ENCODE measurements at places on chromosomes 2 and 18. TPM values are rescaled to one million over a fixed set of nuclear protein-coding genes. Genes with fewer than 3 reads are reported as not detected.

- no peak for DNase-seq
Measured at GRCh38 chr2:14348247-14348646, 284.3 kb upstream of the LRATD1 start.

- peak; percentile 8 for DNase-seq
Measured at GRCh38 chr2:154836632-154837031, 138.1 kb downstream of the KCNJ3 start.

DNA sequence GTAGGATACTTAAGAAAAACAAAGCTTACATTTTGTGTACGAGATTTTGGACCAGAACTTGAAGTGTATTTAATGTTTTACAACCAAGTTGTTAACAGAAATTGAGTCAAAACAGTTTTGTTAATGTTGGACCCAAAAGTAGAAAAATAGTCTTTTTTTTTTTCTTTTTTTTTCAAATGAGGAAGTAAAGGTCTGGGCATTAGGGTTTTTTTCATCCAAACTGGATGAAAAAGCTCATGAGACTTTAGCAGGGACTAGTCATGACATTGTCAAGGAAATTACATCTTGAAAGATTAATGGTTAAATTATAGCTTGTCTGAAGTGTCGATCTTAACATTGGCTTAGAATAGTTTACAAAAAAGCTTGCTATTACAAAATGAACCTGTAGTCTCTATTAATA, 32.3 kb downstream of the CCNT2 start:
- no peak for DNase-seq

DNA sequence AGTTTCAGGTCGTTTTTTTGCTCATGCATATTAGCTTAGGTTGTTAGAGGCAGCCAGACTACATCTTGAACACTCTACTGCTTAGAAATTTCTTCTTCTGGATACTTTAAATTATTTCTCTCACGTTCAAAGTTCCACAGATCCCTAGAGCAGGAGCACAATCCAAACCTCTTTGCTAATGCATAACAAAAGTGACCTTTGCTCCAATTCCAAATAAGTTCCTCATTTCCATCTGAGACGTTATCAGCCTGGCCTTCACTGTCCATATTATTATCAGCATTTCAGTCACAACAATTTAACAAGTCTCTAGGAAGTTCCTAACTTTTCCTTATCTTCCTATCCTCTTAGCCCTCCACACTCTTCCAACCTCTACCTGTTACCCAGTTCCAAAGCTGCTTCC, 50.4 kb upstream of the ERMN start:
- DNase-seq, result no peak

- no peak for DNase-seq
Measured at GRCh38 chr2:40760071-40760666, 308.3 kb upstream of the SLC8A1 start.

DNA sequence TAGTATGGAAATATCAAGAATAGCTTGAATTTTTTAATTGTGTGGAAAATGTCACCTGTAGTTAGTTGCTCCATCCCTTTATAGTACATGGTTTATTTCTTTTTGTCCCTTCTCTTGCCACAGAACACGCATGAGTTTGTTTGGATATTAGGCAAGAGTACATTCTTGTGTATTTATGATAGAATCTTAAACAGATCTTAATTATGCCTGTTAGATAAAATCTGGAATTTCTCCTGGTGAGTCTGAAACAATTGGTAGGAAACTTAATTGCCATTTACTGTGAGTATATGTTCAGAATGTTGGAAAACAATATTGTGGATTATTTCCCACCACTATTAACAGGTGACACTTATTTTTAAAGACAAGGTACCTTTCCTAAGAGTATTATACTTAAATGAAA, 30.2 kb upstream of the CABYR start:
- no peak for DNase-seq

- no peak for DNase-seq
Measured at GRCh38 chr18:46768166-46768921, 11.5 kb upstream of the ST8SIA5 start.

- no peak for DNase-seq
Measured at GRCh38 chr2:75175456-75175855, 23.9 kb downstream of the TACR1 start.

GRCh38 chr18:456361-457139, 44.0 kb downstream of the COLEC12 start:
- peak; percentile 73 for DNase-seq

GRCh38 chr18:60686142-60686541, 313.6 kb upstream of the MC4R start:
- no peak for DNase-seq

- no peak for DNase-seq
Measured at GRCh38 chr2:159609811-159610549, 6.4 kb downstream of the BAZ2B start.

GRCh38 chr18:3104190-3105054, 91.5 kb upstream of the LPIN2 start:
- no peak for DNase-seq

DNA sequence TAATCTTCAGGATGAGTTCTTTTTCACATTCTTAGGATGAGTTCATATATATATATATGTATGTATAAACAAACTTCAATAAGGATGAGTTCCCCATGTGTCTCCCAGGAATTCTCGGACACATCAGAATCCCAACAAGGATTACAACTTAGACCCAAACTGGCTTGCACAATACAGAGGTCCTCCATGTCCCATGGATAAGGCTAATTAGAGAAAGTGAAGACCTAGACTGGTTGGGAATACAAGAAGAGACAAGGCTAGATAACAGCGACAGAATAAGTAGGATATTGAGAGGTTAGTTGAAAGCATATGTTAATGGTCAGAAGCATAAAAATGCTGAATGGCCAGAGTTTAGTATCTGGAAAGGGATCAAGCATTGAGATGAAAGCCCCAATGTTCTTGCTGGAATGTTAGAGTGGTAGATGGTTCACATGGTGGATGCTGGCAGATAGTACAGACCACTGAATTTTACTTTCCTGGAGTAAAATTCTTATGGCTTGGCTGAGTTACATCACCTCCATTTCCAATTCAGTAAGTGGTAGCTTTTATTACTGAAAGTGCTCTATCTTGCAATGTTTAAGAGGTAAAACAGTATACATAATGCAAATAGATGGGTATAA, 154.9 kb upstream of the EPHA4 start:
- no peak for DNase-seq

- no peak for DNase-seq
Measured at GRCh38 chr2:241859017-241859435, 332 bp upstream of the PDCD1 start.

- DNase-seq, result no peak
Measured at GRCh38 chr2:205768815-205769494, 86.7 kb downstream of the NRP2 start.

DNA sequence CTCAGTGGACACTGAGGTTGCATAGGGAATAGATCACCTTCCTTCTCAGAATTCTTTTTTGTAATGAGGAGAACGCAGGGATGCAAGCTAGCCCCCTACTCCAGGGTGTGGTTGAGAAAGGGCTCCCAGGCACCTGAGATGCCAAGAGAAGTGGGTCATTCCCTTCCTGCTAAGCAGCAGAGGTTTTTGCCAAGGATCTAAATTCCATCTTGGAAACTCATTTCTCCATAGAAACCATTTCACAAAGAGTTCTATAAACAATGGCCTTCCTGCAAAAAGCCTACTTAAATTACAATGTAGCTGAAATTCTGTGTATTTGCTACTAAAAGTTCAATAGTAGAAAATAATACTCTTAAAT, 3.7 kb upstream of the PPP3R1 start:
- no peak for DNase-seq

DNA sequence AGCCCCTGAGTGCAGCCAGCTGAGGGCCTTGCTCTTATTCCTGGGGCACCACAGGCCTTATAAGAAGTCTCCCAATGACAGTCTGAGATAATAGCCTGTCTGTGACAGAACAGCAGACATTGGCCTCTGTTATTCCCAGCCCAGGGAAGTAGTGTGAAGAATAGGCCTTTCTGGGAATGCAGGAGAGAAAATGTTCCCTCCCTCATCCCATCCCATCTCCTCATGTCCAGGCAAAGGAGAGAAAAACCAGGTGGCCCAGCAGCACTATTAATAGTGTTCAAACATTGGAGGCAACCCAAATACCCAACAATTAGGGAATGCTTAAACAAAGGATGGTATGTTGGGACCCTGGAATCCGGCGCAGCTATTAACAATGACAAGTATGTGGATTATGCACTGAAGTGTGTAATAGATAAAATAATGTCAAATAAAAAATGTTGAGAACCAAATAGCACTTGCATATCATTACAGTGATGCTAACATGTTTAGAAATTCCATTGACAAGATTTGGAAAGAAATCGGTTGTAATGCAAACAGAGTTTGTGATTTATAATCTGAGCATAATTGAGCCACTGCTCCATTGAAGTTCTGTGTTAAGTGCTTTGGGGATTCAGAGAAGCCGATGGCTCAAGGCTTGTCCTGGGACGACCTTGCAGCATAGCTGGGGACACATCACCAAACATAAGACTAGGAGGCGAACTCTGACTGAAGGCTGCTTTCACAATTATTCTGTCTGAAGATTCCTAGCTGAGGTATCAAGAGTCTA, 69.3 kb downstream of the LBH start:
- DNase-seq, result peak; percentile 40

CDH7 gene
- 1.8 TPM for polyA plus RNA-seq

NEURL3 gene
- polyA plus RNA-seq, result 0.27 TPM

CCDC102B gene
- polyA plus RNA-seq, result 15.8 TPM

FN1 gene
- 1,619 TPM for polyA plus RNA-seq

POTEI gene
- 0.90 TPM for polyA plus RNA-seq

EMILIN2 gene
- polyA plus RNA-seq, result 11.7 TPM

HNMT gene
- 99.7 TPM for polyA plus RNA-seq

CXCR1 gene
- not detected for polyA plus RNA-seq

COLEC11 gene
- 7.2 TPM for polyA plus RNA-seq

GALR1 gene
- 0.06 TPM for polyA plus RNA-seq

TRABD2A gene
- polyA plus RNA-seq, result 24.7 TPM

EPAS1 gene
- polyA plus RNA-seq, result 189 TPM
